ENCODE measurements at places on chromosomes 4 and X.

DNA sequence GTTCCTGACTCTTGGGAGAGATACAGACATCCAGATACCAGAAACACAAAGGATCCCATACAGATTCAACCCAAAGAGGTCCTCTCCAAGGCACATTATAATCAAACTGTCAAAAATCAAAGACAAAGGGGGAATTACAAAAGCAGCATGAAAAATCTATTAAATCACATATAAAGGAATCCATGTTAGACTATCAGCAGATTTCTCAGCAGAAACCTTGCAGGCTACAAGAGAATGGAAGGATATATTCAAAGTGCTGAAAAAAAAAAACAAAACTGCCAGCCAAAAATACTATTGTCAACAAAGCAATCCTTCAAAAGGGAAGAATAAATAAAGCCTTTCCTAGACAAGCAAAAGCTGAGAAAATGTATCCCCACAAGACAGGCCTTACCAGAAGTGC, 14.8 kb upstream of the ADGRL3 start:
- H3K27me3 ChIP-seq: no peaks in the 10 kb centered on the region
- H3K4me3 ChIP-seq: no peak overlapping the region
- H3K27ac ChIP-seq: no peak overlapping the region
- no peaks in the 10 kb centered on the region for H3K4me1 ChIP-seq

- no peaks in the 10 kb centered on the region for H3K4me1 ChIP-seq
- no peaks in the 10 kb centered on the region for H3K36me3 ChIP-seq
- H3K4me3 ChIP-seq: no peak overlapping the region
- no peaks in the 10 kb centered on the region for H3K27me3 ChIP-seq
Observed at GRCh38 chr4:94722270-94722669, 35.5 kb upstream of the BMPR1B start.

DNA sequence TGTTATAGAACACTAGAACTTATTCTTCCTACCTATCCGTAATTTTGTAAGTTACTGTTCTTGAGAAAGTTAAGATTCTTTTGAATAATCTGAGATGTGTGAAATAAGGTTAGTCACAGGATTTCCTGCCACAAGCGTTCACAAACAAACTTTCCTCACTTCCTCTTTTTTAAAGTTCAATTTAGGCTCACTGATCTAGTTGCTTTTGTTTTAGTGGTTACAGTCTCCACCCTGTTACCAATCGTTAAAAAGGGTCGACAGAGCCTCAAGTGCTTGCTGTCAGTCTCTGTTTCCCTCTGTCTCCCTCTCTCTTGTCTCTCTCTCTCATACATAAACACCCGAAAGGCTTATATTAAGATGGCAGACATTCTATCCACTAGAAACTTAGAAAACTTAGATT, 35.9 kb upstream of the STK26 start:
- peak; percentile 58 for DNase-seq
- no peaks in the 10 kb centered on the region for H3K27me3 ChIP-seq
- peak overlapping the region; percentile 15 for H3K27ac ChIP-seq

DNA sequence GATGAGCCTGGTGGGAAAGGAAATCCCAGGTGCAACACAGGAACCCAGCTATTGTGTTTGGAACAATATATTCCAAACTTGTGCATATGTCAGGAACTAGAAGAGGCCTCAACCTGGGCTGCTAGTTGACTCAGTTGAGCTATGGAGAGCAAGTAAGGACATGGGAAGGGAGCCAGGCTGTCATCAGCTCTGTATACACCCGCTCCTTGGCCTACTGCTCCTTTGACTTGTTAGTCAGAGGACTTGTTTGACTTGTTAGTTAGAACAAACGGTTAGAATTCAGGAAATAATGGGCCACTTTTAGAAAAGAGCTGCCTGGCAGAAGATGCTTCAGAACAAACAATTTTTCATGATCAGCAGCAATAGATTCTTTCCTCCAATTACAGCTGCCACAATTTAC, 76.4 kb downstream of the CBLL2 start:
- H3K27me3 ChIP-seq: no peaks in the 10 kb centered on the region
- H3K36me3 ChIP-seq: no peaks in the 10 kb centered on the region
- H3K4me3 ChIP-seq: no peak overlapping the region
- no peak overlapping the region for H3K27ac ChIP-seq

DNA sequence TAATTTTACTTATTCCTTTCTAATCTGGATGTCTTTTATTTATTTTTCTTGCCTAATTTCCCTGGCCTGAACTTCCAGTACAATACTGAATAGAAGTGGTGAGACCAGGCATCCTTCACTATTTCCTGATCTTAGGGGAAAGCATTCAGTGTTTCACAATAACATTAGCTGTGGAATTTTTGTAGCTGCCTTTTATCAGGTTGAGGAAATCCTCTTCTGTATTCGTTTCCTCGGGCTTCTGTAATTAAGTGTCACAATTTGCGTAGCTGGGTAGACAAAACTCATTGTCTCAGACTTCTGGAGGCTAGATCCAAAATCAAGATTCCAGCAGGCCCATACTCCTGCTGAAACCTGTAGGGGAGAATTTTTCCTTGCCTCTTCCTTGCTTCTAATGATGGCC, 598.4 kb upstream of the FTHL17 start:
- DNase-seq: no peak
- no peaks in the 10 kb centered on the region for H3K27me3 ChIP-seq
- H3K4me1 ChIP-seq: no peaks in the 10 kb centered on the region
- no peak overlapping the region for H3K4me3 ChIP-seq

DNA sequence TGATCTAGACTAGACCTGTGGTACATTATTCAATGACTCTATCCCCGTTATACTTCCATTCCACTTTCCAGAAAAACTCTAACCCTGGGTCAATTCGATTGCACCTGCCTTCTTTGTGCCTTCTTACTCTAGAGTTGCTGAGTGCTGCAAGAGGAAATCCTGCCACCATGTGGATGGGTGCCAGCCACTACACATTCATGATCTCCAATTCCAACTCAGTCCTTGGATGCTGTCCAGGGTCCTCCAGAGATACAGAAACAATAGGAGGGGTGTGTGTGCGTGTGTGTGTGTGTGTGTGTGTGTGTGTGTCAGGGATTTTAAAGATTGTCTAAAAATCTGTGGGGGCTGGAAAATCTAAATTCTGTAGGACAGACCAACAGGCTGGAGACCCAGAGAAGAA, 42.9 kb upstream of the INTS6L start:
- H3K4me1 ChIP-seq: no peaks in the 10 kb centered on the region
- no peaks in the 10 kb centered on the region for H3K36me3 ChIP-seq
- no peaks in the 10 kb centered on the region for H3K27me3 ChIP-seq

Measured in CD4-positive, CD25-positive, alpha-beta regulatory T cell (primary cell).